Astrocyte (in vitro differentiated cells and primary cell): ENCODE measurements at places on chromosomes 1 and 21.
A peak's percentile ranks its signal among the peaks of the same experiment; 100 is the strongest.

GRCh38 chr1:21337454-21337927, 47.2 kb upstream of the ECE1 start:
- no peak for DNase-seq

DNA sequence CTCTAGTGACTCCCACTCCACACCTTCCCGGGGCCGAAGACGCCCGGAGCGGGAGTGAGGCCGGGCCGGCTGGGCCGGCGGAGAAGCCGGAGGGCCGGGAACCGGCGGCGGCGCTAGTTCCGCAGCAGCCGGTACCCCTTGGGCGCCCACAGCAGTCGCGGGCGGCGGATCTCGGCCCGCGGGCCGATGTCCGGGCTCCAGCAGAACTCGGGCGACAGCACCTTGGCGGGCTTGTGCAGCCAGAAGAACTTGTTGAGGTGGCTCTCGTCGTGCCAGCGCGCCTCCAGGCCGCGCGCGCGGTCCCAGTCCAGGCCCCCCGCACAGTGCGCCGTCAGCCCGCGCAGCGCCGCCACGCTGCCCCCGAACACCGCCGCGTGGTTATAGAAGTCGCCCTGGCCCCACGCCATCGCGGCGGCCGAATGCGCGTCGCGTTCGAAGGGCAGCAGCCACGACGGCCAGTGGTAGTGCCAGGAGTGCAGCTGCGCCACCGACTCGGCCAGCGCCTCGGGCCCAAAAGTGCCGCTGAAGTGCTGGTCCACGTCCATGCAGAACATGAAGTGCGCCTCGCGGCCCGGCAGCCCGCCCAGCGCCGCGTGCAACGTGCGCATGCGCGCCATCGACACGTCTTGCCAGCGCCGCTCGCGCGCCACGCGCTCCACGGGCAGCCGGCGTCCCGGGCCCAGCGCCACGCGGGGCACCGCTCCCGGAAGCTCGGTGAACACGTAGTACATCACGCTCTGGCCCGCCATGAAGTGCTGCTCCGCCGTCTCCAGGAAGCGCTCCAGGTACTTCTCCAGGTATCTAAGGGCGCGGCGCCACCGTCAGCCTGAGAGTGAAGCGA, 14.0 kb downstream of the A3GALT2 start:
- no peak for DNase-seq

GRCh38 chr1:223423641-223424233, 30.5 kb downstream of the CCDC185 start:
- DNase-seq, result no peak

DNA sequence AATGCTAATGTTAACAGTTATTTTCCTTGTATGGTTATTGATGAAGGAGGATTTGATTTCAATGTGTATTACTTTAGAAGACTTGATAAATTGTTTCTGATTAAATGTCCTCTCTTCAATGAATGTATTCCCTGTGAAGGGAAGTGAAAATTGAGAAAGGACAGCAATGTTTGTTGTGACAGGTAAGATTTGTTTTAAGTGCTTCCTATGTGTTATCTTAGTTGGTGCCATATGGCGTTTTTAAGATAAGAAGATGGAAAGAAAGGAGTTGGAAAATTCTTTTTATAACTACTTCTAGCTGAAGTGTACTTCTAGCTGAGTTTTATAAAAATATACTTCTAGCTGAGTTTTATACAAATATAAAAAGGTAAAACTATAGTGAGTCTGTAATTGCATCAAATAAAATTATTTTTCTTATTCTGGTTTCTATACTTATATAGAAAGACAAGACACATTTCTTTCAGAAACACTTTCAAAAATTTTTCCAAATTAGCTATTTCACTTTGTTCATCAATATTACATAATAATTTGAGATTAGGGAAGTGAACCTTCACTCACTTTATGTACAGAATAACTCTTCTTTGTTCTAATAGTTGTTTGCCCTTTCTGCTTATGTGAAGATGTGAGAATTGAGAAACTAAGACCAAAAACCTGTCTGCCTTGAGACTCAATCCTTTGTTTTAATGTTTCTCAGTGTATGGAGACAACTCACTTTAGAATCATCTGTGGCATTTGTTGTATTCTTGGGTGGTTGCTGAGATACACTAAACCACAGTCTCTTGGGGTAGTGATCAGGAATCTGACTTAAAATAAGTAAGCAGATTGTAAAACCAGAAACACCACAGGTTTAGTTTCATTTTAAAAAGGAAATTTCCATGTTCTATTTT, 382.9 kb upstream of the B3GALT2 start:
- peak; percentile 92 for DNase-seq

DNA sequence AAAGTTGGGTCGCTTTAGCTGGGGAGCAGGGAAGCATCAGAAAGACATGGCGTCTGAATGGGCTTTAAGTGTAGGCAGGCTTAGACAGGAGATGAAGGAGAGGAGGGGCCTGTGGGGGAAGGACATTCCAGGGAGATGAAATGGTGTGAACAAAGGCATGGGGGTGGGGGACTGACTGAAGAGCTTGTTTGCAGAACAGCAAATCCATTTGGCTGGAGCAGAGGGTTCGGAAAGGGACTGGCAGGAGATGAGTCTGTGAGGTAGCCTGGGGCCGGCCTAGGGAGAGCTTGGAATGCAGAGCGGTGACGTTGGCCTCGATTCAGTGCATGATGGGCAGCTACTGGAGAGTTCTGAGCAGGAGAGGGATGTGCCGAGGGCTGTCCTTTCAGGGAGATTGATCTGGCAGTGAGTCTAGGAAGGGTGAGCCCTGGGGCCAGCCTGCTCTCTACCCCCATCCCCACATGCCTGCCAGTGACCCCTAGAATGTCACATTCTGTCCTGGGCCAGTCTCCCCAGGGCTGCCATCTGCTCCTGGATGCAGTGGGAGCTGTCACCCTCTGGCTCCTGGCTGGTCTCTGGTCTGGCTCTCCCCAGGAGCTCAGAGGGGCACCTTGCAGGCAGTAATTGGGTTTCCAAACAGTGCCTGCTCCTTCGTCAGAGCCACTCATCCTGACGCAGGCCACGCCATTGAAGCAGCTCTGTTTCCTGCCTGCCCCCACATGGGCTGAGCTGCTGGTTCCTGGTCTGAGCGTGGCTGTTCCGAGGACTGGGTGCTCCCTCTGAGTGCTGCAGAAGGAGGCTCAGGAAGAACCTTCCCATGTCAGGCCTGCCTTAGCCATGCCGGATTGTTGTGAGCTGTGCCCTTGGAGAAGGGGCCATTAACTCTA, 22.3 kb upstream of the TMEM222 start:
- DNase-seq, result peak; percentile 99

DNA sequence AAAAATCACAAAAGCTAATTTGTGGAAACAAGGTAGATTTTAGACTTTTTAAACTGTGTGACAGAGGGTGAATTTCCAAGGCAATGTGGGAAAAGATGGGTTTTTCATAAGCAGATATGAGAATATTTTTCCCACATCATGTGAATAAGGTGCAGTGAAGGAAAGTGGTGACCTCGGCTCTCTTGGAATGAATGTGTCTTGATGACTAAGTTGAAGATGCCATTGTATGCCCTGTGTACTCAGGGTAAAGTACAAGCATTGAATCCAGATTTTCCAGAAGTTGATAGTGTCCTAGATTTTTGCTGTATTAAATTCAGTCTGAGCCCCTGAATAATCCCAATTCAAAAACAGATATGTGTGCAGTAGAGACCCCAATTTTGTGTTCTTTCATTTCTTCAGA, 442.6 kb upstream of the ADGRL2 start:
- no peak for DNase-seq

DNA sequence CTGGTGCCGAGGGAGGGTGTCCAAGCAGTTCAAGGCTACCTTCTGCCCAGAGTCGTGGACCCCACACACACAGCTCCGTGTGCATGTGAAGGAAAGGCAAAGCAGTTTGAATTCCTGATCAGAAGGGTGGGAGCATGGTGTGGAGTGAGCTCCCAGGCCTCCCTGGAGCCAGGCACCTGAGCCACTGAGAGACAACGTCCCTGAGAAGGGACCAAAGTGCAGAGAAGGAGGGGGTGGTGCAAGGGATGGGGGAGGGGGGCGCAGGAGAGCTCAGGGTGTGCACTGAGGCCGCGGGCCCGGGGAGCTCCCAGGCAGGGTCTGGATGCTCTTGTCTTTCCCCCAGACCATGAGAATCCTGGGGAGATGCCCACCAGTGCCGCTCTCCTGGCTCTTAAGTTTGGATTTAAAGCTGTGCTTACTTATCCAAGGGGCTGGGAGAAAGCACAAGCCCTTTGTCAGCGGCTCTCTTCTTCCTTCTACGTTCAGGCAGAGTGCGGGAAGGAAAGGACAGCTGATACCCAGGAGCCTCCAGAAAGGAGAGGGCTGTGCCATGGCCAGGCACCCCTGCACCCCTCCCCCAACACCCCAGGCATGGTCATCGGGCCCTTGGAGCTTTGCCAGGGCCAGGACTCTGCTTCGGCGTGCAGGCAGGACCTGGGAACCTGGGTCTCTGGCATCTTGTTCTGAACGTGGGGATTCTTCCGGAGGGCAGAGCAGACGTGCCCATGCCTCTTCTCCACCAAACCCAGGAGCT, 24.1 kb downstream of the ACTA1 start:
- DNase-seq, result no peak
